ENCODE measurements at places on chromosomes 16 and 17.
A peak's percentile ranks its signal among the peaks of the same experiment; 100 is the strongest.

DNA sequence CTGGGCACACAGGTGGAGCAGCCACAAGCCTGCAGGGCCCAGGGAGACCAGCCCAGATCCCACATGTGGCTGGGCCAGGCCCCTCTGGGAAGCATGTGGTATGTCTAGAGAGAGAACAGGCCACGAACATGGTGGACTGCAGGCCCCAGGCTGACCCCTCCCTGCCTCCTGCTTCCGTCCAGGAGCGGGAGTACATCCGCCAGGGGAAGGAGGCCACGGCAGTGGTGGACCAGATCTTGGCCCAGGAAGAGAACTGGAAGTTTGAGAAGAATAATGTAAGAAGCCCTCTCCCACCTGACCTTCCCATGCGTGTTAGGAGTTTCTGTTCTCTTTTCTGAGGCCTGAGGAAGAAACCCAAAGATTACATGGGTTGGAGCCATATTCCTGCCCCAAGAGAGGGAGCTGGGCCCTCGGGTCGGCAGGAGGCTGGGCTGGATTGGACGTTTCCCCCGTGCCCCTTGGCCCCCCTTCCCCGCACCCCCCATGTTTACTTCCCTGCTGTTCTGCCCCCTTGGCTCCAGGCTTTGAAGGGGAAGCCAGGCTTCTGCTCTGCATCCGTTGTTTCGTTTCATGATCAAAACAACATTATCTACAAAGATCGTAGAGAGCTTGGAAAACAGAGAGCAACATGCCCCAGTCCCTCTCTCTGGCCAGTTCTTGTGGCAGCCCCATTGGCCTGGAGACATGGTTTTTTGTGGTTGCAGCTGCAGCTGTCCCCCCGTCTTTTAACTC lies 5.7 kb upstream of the TCAP start:
- no peak for DNase-seq

- DNase-seq: no peak
Measured at GRCh38 chr16:19967561-19967960, 82.9 kb upstream of the GPRC5B start.

GRCh38 chr17:2214047-2214928 lies 89.3 kb downstream of the SMG6 start:
- peak; percentile 40 for DNase-seq

DNA sequence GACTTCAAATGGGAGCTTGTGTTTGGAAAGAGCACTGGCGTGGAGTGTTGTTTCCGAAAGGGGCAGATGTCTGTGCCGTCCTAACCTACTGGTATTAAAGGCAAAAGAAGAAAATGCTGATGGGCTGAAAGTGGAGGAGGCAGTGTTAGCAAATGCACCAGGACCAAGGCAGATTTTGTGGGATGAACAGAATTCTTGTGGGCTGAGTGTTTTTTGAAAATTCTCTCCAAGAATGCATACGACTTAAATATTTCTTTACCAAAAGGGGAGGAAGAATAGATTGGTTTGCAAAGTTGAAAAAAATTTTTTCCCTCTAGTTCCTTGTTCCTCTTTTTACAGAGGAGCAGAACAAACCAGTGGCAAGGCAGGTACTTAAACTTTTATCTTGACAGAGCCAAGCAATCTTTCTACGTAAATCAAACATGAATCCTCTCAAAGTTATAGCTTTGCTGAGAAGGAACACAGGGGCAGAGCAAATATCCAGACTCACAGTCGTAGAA lies 16.8 kb downstream of the MARCHF10 start:
- no peak for DNase-seq

DNA sequence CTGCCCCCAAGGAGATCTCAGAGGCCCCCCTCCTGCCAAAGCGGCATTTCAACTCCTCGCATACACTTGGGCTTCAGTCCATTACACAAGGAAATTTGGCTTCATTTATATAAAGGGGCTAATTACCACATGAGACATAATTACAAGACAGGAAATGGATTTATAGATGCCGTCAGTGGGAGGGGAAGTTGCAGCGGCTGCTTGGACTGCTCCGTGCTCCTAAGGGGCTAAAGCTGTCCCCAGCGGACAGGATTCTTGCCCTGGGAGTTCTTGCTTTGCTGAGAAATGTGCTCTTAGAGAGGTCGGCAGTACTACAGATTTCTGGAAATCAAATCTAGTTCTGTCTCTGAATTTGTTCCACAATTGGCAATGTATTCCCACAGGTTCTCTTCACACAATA lies 57.2 kb upstream of the NLK start:
- DNase-seq: no peak

GRCh38 chr16:81492311-81492761 lies 47.7 kb downstream of the CMIP start:
- DNase-seq: no peak

DNA sequence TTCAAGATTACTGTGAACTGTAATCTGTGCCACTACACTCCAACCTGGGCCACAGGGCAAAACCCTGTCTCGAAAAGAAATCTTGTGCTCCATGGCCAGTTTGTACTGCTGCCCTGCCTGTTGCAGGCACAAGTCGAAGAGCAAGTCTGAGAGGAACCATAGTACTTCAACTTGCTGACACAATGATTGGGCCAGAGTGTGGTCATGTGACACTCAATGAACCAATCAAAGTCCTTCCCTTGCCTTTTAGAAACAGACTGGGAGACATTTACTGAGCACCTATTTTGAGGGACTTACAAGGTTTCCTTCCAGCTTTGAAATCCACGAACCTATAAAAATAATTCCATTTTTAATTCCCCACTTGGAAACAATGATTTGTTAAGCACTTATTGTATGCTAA lies 39.8 kb upstream of the TMC5 start:
- no peak for DNase-seq

GRCh38 chr16:59210955-59211541 lies 476.9 kb upstream of the GOT2 start:
- no peak for DNase-seq

DNA sequence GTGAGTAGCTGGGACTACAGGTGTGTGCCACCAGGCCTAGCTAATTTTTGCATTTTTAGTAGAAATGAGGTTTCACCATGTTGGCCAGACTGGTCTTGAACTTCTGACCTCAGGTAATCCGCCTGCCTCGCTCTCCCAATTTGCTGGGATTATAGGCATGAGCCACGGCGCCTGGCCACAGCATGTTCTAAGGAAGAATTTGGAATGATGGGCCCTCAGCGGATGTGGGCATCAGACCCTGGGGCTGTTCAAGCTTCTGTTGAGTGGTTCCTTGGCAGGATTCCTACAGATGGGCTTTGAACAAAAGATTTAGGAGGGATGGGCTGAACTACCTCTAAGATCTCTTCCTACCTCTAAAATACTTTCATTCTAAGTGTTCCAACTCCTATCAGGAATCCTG lies 4.1 kb downstream of the PRPSAP2 start:
- DNase-seq: no peak

- no peak for DNase-seq
Measured at GRCh38 chr17:10477701-10478100, 8.3 kb upstream of the MYH4 start.

GRCh38 chr16:78045865-78046581 lies 23.7 kb downstream of the CLEC3A start:
- DNase-seq: no peak

- no peak for DNase-seq
Measured at GRCh38 chr16:31404353-31405064, 11.4 kb downstream of the ITGAD start.

DNA sequence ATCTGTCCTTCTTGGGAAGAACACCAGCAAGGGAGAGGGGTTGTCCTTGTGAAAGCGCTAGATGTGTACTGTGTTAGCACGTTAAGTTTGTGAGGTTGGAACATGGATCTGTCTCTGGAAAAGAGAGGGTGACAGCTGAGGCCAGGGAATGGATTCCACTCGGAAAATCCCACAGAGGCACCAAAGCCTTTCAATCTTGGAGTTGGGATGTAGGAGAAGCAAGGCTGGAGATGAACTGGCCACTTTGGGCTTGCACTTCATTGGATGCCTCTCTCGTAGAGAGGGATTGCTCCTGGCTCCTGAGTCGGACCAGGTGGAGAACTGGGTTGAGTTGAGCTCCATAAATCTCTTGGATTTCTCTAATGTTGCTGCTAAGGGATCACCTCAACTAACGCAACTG lies 67.2 kb downstream of the CCDC182 start:
- no peak for DNase-seq

- DNase-seq: no peak
Measured at GRCh38 chr16:25135254-25135878, 23.8 kb downstream of the LCMT1 start.

DNA sequence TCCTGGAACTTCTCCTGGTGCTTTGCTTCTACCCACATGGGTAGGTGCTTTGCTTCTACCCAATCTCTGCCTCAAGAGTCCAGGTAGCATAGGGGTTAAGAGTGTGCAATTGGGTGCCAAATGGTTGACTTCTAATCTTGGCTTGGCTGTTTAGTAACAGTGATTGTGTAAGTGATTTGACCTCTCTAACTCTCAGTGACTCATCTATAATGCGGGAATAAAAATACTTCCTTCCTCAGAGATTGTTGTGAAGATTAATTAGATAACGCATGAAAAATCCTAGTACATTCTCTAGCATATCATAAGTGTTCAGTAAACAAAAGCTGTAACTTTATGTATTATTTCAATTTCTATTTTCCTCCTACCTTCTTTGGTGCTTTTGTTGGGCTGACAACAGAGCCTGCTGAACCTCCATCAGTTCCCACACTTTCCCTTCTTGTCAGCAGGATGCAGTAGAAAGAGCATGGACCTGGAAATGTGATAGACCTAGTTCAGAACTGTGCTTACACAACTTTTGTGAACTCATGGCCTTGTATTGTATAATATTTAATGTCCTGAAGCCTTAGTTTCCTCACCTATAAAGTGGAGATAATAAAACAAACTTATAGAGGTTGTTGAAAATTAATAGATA lies 72.9 kb upstream of the SMIM36 start:
- DNase-seq: no peak

- DNase-seq: no peak
Measured at GRCh38 chr16:51024703-51025102, 126.4 kb downstream of the SALL1 start.

GRCh38 chr17:41415833-41416335 lies 8.5 kb downstream of the KRT37 start:
- DNase-seq: no peak

DNA sequence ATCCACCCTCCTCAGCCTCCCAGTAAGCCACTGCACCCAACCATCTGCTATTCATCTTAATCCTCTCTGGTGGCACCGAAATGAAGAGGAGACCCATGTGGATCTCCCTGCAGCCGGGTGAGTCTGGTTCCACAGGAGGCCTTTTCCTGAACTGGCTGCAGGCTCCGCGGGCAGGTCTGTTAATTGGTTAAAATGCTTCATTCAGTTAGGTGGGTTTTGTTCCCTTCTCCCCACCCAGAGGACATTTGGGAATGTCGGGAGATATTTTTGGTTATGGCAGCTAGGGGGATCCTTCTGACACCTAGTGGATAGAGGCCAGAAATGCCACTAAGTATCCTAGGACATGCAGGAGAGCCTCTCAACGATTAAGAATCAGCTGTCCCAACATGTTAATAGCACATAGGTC lies 16.7 kb downstream of the C16orf54 start:
- DNase-seq: no peak

- no peak for DNase-seq
Measured at GRCh38 chr17:77815127-77815905, 143.2 kb upstream of the TNRC6C start.

GRCh38 chr16:987906-988305 lies 6.3 kb downstream of the SOX8 start:
- DNase-seq: no peak

DNA sequence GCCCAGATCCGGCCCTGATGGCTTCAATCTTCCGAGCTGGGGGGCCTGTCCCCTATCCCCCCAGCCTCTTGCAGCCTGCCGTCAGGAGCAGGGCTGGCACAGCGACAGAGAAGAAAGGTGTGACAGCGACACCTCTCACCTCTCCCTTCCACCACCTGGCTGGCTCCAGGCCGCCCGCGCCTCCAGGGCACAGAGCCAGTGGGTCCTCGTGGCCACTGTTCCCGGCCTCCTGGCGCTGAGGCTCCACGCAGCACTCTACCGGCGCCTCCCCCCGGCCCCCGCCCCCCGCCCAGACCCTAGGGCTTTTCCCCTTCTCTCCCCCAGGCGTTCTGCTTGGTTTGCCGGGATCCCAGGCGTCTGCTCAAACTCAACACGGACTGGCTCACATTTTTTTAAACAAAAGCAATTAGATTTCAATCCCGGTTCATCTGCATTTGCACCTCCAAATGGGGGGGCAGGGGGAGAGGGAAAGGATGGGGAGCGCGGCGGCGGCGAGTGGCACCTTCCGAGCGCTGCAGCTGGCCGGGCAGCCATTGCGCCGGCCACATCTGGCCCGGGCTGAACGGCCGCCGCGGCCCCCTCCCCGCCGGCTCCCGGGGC lies 12.8 kb upstream of the CBX8 start:
- no peak for DNase-seq

DNA sequence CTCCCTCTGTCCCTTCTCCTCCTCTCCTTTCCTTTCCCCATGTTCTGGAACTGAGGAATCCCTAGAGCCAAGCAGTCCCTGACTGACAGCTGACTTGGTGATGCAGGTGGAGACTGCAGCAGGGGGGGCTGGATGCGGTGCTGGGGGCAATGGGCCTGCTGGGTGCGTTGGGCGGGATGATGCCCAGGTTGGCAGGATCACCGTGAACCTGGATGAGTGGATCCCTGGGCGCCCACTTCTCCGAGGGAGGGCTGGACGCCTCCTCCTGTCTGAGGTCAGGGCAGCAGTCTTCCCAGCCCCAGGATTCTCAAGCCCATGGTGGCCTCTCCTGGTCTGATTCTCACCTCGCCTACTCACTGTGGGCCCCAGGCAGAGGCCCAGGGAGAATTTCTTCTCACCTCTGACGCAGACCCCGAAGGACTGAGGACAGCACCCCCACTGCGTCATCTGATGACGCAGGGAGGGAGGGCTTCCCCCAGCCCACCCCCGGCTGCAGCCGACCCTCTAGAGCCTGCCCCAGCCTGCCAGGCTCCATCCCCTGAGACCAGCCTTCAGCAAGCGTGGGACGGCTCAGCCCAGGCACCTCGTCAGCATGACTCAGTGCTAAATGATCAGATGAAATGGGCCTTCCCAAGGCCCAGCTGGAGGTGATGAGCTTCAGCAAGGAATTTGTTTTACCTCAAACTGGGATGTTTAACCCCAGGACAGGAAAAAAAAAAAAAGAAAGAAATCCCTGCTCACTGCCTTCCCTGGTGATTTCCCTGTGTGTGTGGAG lies 188.0 kb upstream of the TNRC6C start:
- DNase-seq: no peak

DNA sequence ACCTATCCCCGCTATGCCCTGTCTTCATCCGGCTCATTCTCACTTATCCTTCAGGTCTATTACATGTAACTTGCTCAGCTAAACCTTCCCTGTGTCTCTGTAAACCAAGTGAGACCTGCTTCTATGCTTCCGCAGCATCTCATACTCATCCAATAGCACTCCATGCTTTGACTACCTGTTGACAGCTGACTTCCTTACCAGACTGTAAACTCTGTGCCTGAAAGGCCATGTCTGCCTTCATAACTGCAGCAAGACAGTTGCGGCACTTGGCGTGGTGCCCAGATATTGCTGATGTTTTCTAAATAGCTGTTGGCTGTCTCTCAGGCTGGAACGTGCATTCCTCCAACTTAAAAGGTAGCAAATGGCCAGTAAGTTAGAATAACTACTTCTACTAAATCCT lies 1.8 kb upstream of the OR1E1 start:
- DNase-seq: no peak

- no peak for DNase-seq
Measured at GRCh38 chr17:76402711-76403110, 18.3 kb downstream of the SPHK1 start.

GRCh38 chr17:56793957-56794356 lies 39.8 kb downstream of the C17orf67 start:
- no peak for DNase-seq

GRCh38 chr17:14741491-14741890 lies 440.6 kb downstream of the HS3ST3B1 start:
- no peak for DNase-seq
